Dorsolateral prefrontal cortex (tissue), 122 donors: ENCODE measurements at places on chromosomes 4 and X.

DNA sequence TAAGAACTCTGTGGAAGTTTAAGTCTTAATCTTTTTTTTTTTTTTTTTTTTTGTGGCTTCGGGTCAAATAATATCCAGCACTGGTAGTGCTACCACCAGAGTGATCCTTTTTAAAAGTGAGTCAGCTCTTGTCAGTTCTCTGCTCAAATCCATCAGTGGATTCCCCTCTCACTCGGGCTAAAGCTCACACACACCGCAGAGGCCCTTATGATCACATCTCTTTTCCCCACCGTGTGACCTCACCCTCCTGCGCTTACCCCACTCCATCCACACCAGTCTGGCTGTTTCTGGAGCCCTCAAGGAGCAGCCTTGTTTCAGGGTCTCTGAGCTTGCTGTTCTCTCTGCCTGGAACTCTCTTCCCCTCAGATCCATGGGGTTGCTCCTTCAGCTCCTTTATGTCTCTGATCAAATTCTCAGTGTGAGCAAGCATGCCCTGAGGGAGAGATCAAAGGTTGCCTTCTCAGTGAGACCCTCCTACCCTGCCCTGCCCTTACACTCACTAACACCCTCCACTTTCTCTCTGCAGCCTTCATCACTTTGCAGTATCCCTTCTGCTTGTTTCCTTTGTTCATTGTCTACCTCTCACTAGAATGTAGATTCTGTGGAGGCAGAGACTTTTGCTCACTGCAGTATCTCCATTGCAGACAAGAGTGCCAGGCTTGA lies 19.8 kb upstream of the BEND4 start:
- DNase-seq, result no peak

- DNase-seq, result peak; percentile 65
Observed at GRCh38 chrX:71162981-71163380, 18.3 kb downstream of the NLGN3 start.

- DNase-seq, result no peak
Observed at GRCh38 chr4:10529291-10530136, 72.3 kb upstream of the ZNF518B start.

DNA sequence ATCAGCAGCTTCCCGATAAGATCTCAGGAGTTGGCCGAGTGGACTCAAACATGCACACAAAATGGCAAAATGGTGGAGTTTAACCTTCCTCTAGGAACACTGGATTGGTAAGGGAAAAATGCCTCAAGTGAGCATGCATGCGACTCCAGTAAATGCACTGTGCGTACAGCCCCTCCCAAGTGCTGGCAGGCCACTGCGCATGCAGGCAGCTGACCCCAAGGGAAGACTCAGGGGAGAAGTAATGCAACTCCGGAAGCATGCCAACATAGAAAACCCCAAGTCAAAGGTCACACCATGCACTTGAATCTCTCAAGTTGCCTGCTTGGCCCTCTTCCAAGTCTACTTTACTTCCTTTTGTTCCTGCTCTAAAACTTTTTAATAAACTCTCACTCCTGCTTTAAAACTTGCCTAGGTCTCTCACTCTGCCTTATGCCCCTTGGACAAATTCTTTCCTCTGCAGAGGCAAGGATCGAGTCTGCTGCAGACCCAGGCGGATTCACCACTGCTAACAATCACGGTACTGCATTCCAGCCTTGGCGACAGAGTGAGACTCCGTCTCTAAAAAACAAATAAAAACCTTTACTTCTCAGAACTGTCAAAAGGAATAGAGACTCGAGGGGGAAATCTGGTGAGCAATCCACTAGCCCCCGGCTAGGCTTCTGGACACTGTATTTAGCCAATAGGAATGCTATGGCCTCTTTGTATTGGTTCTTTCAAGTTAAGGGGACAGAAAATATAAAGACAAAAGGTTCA lies 33.5 kb downstream of the NYX start:
- DNase-seq, result no peak

- no peak for DNase-seq
Observed at GRCh38 chrX:96372313-96373046, 312.2 kb upstream of the DIAPH2 start.

GRCh38 chr4:78247536-78248285 lies 190.6 kb downstream of the FRAS1 start:
- DNase-seq, result no peak

DNA sequence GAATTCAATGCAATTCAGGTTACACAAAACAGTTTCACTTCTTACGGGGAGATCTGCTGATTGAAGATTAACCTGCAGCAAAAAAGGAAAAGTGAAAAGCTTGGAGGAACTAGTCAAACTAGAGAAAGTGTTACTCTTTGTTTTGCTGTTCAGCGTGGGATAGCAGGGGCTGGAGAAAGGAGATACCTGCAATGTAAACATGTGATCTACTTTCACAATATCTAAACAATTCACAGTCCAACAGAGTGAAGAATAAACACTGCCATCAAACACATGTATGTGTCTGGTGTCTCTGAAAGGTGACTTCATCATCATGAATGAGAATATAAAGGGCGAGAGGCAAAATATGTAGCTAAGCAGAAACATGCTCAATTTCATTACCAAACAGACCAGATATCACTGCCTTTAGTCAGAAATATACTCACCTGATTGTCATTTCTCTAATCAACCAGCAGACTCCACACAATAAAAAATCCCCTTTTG lies 26.4 kb downstream of the NIPAL1 start:
- no peak for DNase-seq

DNA sequence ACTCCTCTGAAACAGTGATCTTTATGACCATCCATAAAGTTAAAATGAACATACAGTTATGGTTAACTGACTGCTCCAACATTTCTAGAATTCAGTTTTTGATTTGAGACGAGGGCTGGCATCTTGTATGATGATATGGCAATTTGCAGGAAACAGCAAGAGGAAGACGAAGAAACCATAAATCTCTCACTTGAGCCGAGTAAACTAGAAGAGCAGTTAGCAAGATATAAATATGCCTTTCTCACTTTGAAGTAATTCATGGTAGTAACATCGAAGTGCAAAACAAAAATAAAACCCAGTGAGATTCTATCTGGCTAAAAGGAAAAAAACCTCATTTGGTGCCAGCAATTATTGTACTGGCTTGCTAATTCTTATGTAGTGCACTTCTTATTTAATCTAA lies 139.0 kb upstream of the SPRY1 start:
- no peak for DNase-seq

- DNase-seq, result no peak
Observed at GRCh38 chrX:54640736-54641135, 110.7 kb downstream of the GNL3L start.
